ENCODE measurements at places on chromosomes 12 and 14.
A peak's percentile ranks its signal among the peaks of the same experiment; 100 is the strongest.

DNA sequence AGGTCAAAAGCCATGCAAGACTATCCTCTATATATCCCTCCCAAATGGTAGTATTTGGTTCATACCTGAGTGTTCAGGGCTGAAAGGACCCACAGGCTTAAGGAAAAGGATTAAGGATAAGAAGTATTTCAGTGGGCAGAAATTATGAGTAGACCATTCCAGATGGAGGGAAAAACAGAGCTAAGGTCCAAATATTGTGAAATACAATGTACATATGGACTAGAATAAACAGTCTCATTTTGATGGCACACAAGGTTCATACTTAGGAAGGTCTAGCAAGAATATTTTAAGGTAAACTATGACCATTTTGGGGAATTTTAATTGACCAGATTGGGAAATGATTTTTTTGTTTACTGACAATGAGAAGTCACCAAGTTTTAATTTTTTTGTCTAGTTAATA lies 124.6 kb downstream of the PRKD1 start:
- no peak for DNase-seq

DNA sequence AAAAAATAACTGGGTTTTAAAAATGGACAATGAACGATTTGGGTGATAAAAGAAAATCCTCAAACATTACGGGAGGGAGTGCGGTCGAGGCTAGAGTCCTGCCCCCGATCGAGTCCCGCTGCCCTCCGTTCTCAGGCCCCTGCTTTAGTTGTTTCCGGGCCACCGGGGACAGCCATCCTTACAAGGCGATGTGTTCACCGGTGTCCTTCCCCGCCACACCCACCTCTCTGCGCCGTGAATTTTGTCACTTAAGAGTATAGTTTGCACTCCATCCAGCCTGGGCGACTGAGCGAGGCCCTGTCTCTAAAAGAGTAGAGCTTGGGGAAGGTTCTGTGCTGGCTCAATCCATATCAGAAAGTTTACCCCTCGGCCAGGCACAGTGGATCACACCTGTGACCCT lies 2.9 kb downstream of the ULK1 start:
- DNase-seq = no peak

DNA sequence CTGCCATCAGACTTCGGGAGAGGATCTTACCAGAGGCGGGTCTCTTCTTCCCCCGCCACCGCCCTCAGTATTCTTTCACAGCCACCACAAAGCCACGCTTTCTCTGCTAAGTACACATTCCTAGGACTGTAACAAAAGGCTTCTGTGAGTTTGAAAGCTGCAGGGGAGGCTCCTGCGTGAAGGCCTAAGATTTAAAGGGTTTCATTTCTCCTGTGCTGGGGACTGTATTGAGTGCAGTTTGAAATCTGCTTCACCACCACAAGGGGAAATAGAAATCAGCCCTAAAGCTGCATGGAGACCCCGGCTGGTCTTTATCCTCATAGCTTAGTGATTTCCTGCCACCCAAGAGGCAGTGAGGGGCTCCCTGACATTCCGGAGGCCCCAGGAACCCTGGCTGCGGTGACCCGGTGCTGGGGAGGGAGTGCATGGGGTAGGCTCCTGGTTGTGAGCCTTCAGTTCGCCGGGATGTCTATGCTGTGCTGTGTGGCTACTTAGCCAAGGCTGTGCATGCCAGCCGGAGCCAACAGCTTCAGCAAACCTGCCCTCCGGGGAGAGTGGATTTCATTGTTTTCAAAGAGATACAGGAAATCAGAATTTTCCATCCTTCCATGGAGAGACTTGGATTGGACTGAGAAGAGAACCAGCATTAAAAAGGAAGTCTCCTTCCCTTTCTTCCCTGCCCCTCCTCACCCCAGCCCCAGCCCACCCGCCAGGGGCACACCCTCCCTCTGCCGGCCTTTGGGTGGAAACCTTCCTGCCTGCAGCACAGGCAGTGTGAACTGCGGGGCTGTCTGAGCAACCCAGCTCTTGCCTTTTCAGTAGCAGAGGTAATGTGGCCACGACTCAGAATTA lies 163.3 kb downstream of the ETV6 start:
- peak; percentile 71 for DNase-seq

DNA sequence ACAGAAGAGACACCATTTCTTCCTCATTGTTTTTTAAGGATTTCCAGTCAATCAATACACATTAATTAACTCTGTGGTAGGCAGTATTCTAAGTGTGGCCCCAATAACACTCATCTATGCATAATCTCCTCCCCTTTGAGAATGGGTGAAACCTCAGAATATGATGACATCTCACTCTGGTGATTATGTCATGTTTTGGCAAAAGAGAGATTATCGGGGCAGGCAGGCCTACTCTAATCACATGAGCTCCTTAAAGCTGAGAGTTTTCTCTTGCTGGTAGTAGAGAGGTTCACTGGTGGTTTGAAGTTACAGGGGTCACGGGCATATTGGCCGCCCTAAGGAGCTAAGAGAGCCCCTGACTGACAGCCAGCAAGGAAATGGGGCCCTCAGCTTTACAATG lies 7.1 kb upstream of the LGMN start:
- no peak for DNase-seq

- DNase-seq = no peak
Observed at GRCh38 chr12:26101763-26102162, 23.1 kb downstream of the BHLHE41 start.

- peak; percentile 37 for DNase-seq
Observed at GRCh38 chr12:75437564-75437963, 43.0 kb upstream of the GLIPR1 start.

GRCh38 chr14:23365036-23365731 lies at the start of gene EFS:
Gene EFS (minus strand): TSS chr14:23365172. CDS start chr14:23365025, 147 bp downstream.
- peak; percentile 80 for DNase-seq

DNA sequence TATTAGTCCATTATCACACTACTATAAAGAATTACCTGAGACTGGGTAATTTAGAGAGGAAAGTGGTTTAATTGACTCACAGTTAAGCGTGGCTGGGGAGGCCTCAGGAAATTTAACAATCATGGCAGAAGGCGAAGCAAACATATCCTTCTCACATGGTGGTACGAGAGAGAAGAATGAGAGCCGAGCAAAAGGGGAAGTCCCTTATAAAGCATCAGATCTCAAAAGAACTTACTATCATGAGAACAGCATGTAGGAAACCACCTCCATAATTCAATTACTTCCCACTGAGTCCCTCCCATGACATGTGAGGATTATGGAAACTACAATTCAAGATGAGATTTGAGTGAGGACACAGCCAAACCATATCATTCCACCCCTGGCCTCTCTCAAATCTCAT lies 422.6 kb downstream of the MDGA2 start:
- DNase-seq = no peak

DNA sequence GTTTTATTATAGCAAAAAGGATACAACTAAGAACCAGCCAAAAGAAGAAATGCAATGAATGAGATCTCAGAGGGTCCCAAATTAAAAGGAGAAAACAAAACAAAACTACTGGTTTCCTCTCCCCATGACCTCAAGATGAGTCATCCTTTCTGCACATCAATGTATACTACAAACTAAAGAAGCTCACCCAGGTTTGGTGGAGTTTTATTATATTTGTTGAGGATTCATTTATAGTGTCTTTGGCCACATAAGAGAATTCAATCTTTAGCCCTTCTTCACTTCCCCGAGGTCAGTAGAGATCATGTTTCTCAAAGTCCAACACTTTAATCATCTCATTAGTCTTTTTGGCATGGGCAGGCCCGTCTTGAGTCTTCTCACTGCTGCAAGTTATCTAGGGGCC lies 210.6 kb downstream of the SLC6A15 start:
- DNase-seq = no peak

- DNase-seq = no peak
Observed at GRCh38 chr12:85281636-85282312, 1.8 kb downstream of the ALX1 start.

GRCh38 chr14:70148911-70149595 lies 39.7 kb downstream of the SLC8A3 start:
- peak; percentile 5 for DNase-seq

GRCh38 chr12:75960954-75961661 lies 70.5 kb downstream of the PHLDA1 start:
- no peak for DNase-seq

- no peak for DNase-seq
Observed at GRCh38 chr14:65906948-65907347, 494.4 kb downstream of the FUT8 start.

GRCh38 chr12:112908548-112908947 lies 1.8 kb downstream of the OAS1 start:
- DNase-seq = no peak

GRCh38 chr12:64009321-64010068 lies 165.0 kb downstream of the SRGAP1 start:
- DNase-seq = no peak

DNA sequence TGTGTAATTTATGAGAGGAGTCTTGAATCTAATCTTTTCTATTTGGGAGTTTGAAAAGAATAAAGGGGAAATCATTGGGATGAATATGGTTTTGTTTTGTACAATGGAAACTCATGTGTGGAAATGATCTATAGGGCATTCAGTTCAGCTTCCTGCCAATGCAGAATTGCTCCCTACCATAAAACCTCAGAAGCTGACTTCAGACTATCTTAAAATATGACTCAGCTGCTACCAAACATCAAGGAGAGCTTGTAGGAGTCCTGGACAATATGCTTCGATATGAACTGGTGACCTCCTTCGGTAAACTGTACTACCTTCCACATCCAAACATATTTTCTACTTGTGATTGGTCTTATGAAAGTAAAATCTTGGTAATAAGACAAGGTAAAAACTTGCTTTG lies 160.6 kb downstream of the CAPZA3 start:
- no peak for DNase-seq

DNA sequence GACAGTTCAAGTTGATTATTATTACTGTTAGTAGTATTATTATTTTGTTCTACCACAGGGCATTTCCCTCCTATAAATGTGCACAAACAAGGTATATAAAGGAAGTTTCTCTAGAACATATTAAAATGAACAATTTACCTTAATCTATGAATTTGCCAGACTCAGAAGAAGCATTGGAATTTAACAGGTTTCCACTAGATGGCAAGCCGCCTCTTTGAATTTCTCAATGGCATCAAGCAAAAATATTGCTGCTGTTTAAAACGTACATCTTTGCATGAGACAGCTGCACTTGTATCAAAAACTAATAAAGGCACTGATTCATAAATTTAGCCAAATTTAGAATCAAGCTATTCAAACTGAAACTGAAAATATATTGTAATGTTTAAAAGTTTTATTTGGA lies 34.6 kb upstream of the MIS18BP1 start:
- no peak for DNase-seq

DNA sequence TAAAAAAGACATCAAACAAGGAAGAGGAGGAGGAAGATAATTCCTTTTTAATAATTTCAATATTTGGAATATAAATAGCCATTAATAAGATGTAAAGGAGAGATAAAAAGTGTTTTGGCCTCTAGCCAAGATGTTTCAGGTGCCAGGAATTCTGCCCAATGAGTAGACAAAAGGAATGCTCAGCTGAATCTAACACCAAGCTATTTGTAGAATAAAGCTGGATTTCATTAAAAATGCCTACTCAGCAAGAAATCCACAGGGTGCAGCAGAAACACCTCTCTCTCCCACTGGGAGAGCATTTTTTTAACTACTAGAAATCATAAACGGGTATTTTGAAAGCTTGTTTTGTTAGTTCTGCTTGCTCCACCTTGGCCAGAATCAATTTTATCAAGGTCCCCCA lies 4.1 kb upstream of the STAB2 start:
- no peak for DNase-seq

DNA sequence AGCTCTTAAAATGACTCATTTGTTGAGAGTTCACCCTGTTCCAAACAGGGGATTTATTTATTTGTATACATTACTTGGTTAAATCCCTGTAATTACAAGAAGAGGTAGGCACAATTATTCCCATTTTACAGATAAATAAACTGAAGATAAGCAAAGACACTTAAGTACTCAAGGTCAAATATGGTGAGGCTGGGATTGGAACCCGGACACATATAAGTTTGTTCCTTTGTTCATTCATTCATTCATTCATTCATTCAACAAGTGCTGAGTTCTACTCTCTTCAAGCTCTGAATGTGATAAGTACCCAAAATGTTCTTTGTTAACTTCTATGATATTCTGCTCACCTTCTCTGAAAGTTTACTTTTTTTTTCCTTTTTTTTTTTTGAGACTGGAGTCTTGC lies 2.4 kb upstream of the TRIM9 start:
- no peak for DNase-seq

GRCh38 chr14:96177766-96178375 lies 26.8 kb upstream of the BDKRB2 start:
- DNase-seq = no peak

GRCh38 chr14:68786491-68787091 lies 6.3 kb downstream of the ZFP36L1 start:
- DNase-seq = peak; percentile 64

GRCh38 chr14:30813216-30813615 lies 61.1 kb upstream of the COCH start:
- no peak for DNase-seq

DNA sequence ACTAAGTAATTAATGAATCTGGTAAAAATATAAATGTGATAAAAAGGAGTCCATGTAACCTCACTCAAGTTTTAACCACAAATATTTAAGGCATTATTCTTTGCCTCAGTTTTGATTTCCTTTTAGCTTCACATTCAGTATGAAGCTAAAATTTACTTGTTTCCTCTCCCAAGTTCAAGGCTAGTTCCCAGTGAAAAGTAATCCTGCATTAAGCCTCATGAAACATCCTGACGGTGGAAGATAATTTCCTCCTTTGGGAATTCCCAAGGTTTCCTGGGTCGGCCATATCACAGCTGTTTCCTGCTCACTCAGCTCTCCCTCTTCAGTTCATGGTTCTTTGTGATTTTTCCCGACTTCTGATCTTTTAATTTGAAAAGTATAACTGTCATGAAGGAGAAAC lies 1256.8 kb upstream of the FLRT2 start:
- DNase-seq = no peak

GRCh38 chr12:76764856-76765255 lies 941 bp downstream of the ZDHHC17 start:
- DNase-seq = no peak

GRCh38 chr14:89178800-89179535 lies 238.1 kb downstream of the FOXN3 start:
- DNase-seq = no peak

DNA sequence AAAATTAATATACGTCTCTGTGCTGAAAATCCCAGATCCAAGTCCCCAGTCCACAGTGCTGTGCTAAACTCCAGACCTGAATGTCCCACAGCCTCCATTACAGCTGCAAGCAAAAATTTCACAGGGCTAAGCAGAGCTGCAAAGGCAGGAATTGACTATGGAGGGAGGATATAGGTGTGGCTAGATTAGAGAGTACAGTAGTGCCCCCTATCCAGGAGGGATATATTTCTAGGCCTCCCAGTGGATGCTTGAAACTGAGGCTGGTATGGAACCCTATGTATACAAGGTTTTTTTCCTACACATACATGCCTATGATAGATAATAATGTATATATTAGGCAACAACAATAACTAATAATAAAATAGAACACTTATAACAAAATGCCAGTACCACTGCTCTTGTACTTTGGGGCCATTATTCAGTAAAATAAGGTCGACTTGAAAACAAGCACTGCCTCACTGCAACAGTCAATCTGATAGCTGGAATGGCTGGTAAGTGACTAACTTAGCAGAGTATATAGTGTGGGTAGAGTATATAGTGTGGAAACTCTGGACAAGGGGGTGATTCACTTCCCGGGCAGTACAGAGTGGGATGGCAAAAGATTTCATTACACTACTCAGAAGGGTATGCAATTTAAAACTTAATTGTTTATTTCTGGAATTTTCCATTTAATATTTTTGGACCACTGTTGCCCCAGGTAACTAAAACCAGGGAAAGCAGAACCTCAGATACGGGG lies 82.7 kb downstream of the C14orf132 start:
- no peak for DNase-seq

GRCh38 chr12:1702713-1703112 lies 11.8 kb downstream of the ADIPOR2 start:
- DNase-seq = no peak

Data from ELF-1 (cell line).